ENCODE measurements at places on chromosomes 6 and 20.

DNA sequence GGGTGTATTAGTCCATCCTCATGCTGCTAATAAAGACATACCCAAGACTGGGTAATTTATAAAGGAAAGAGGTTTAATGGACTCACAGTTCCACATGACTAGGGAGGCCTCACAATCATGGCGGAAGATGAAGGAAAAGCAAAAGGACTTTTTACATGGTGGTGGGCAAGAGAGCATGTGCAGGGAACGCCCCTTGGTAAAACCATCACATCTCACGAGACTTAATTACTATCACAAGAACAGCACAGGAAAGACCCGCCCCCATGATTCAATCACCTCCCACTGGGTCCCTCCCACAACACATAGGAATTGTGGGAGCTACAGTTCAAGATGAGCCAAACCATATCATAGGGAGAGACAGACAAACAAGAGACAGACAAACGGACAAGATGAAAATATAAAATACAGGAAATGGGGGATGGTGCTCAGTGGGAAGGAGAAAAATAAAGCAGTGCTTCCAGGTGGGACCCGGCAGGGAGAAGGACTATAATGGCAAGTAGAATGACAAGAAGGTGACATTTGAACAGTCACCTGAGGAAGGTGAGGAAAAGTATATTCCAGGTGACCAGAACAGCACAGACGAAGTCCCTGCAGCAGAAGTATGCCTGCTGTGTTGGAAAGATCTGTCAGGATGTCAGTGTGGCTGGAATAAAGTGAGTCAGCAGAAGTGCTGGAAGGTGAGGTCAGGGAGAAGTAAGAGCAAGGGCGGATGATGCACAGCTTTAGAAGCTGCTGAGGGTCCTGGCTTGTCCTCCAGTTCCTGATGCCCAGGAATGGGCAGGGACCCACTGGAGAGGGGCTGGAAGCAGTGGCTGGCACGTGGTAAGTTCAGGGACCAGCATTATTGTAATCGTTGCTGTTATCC lies 61.1 kb downstream of the SLC2A10 start:
- DNase-seq = no peak

GRCh38 chr6:33235221-33235634 lies 26.9 kb downstream of the RING1 start:
- no peak for DNase-seq

- no peak for DNase-seq
Observed at GRCh38 chr20:54875307-54875706, 399.9 kb downstream of the DOK5 start.

DNA sequence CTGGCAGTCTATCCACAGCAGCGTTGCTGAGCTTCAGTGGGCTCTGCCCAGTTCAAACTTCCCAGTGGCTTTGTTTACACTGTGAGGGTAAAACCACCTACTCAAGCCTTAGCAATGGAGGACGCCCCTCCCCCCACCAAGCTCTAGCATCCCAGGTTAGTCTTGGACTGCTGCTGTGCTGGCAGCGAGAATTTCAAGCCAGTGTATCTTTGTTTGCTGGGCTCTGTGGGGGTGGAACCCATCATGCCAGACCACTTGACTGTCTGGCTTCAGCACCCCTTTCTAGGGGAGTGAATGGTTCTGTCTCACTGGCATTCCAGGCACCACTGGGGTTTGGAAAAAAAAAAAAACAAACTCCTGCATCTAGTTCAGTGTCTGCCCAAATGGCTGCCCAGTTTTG lies 249.7 kb upstream of the SYNCRIP start:
- DNase-seq = no peak

GRCh38 chr20:7080472-7080871 lies 313.0 kb downstream of the BMP2 start:
- no peak for DNase-seq

GRCh38 chr6:123967905-123968304 lies 164.2 kb downstream of the NKAIN2 start:
- DNase-seq = no peak

DNA sequence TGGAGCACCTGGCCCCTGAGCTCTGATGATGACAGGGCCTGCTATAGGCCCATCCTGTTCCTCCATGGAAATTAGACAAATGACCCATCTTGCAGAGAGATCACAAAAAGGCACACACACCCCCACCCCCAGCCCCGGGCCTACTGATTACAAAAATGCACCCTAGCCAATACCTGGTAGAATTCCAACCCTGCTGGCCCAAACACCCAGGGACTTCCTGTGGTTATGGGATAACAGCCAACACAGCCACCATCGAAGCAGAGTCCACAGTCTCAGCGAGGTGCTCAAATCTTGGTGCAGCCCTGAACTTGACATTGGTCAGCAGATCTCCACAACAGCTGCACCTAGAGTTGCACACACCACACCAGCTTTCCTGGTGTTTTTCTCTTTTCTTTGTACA lies 17.0 kb downstream of the NCR2 start:
- no peak for DNase-seq

DNA sequence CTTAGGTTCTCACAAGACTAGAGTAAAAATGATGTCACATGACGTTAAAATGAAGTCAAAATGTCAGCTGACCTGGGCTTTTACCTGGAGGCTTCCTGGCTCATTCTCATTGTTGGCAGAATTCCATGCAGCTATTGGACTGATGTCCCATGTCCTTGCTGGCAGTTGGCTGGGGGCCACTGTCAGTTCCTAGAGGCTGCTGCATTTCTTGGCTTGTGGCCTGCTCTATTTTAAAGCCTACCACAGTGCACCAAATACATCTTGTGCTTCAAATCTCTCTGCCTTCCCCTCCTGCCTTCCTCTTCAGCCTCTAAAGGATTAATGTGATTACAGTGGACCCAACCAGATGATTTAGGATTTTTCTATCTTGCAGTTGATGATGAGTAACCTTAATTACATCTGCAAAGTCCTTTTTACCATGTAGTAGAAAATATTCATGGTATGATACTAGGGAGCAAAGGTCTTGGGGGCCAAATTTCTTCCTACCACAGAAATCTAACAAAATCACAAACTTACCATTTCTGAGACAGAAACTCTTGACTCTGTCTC lies 81.9 kb downstream of the FIG4 start:
- DNase-seq = no peak

DNA sequence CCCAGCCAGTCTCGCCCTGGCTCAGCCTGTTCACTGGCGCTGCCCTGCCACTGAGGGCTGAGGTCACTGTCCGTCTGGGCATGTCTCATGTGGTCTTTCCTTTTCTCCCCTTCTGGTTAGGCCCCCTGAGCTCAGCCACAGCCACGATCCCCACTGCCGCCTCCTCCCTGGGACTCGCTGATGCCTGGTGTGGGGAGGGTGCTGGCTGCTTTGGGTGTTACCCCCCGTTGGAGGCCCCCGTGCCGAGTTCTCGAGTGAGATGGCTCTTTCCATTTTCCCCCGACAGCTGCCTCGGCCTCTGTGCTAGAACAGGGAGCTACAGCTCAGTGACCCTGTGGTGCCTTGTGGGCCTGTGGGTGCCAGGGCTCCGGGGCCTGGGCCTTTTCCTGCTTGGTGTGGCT lies 14.9 kb upstream of the TCFL5 start:
- DNase-seq = no peak

DNA sequence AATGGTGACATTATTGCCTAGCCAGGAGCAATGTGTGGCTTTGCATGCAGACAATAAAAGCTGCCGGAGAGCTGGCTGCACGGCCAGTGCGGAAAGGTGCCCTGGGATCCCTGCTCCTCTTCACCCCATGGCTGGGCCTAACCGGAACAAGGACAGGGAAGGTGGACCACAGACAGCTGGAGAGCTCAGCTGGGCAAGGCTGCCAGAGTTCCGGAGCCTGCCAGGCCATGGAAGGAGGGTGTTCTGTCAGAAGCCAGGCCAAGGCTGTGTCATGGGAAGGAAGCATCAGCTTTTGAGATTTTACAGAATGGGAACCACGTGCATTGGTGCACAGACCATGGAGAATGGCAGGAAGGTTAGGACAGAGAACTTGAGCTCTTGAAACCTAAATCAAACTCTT lies 25.0 kb downstream of the MAP1LC3A start:
- DNase-seq = no peak

DNA sequence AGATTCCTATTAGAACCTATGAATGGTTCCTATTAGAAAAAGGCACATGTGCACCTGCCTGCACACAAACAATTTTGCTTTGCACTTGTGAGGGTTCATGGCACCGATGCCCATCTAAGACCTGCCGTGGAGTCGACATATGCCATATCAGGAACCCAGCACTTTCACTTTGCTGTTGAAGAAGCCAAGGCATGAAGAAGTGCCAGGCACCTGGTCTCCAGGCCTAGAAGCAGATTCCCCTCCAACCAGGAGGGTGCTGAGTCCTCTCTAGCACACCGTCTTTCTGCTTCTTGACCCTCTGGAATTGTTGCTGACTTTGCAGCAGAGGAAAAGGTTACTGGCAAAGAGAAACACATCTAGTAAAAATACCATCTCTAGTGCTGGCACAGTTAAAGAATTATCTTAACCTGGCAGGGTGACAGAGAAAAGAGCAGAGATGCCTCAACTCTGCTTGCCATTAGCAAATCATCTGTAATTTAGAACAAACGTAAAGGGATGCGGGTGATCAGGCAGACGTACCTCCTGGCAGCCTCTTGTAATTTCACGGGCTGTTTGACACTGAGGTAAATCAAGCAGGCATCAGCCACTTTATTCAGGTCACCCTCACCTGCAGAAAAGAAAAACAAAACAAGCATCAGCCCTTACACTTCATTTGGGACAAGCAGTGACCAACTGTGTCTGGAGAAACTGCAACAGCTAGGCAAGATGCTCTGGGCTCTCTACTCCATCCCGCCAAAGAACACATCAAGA lies 37.2 kb downstream of the TTI1 start:
- no peak for DNase-seq

GRCh38 chr6:165671222-165671768 lies 8.3 kb upstream of the PDE10A start:
- DNase-seq = no peak

GRCh38 chr6:36691011-36691410 lies 6.6 kb upstream of the RAB44 start:
- DNase-seq = no peak

GRCh38 chr6:37257320-37257633 lies 295 bp upstream of the TBC1D22B start:
- DNase-seq = no peak

DNA sequence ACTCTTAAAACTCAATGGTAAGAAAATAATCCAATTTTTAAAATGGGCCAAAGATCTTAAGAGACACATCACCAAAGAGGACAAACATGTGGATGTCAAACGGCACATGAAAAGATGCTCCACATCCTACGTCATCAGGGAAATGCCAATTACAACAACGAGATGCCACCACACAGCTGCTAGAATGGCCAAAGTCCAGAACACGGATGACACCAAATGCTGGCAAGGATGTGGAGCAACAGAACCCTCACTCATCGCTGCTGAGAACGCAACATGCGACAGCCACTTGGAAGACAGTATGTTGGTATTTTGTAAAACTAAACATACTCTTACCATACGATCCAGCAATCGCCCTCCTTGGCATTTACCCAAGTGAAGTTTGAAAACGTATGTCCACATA lies 132.8 kb upstream of the CDH4 start:
- no peak for DNase-seq

DNA sequence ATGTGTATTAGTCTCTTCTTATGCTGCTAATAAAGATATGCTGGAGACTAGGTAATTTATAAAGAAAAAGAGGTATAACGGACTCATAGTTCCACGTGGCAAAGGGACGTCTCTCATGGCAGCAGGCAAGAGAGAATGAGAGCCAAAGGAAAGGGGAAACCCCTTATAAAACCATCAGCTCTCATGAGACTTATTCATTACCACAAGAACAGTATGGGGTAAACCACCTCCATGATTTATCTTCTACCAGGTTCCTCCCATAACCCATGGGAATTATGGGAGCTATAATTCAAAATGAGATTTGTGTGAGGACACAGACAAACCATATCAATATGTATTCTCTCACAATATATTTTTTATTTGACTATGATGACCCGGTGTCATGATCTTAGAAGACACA lies 109.1 kb downstream of the UTRN start:
- DNase-seq = no peak

GRCh38 chr6:83707829-83708545 lies 914 bp downstream of the SNAP91 start:
- DNase-seq = no peak

DNA sequence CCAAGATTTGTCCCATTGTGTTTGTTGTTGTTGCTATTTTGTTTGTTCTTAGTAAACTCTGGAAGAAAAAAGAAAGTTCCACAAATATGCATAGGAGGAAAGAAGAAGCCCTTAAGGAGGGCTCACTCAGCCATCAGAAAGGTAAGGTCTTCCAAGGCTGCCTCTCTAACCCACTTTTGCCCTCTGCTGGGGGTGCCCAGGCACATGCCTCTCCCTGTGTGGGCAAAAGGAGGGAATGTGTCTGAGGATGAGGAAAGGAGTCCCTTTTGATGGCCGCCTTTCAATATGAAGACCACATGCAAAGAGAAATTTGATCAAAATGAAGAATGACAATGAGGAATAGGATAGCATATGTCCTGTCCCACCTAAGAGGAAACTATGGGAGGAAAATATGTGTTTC lies 248.2 kb upstream of the POU3F2 start:
- no peak for DNase-seq

DNA sequence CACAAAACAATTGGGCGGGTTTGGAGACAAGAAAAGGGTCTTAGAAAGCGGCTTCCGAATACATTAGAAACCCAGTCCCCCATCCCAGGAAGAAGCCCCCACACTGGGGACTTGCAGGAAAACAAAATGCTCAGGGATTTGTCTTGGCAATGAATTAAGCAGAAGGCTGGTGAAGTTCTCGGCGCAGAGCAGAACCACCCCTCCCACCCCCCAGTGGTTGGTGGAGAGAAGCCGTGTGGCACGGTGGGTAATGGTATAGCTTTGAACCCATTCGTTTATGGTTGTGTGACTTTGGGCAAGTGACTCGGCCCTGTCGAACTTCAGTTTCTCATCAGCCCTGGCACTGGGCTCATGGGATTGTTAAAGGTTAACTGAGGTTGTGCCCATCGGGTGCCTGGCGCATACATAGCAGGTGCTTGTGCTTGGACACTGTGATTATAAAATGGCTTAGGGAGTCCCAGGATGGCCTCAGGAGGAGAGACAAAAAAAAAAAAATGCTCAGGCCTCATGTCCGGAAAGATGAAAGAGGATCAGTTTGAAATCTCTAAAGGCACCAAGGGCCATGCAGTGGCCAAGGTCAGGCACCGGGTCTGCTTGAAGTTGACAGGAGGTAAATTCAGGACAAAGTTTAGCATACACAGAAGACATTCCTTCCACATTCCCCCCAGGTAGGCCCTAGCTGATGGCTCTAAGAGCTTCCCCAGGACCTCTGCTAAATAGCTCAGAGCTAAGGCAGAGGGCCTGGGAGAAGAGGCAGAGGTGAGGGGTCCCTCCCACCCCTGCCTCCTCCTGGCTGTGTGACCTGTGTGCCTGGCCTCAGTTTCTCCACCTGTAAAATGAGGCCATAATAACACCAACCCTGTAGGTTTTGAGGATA lies 120.1 kb upstream of the PTPN1 start:
- DNase-seq = no peak

GRCh38 chr6:26269531-26270485 lies 95.2 kb upstream of the BTN3A2 start:
- no peak for DNase-seq
